Upper lobe of right lung (tissue), 1 donor: ENCODE measurements at places on chromosomes 1 and 21.

- no peak for DNase-seq
Measured at GRCh38 chr1:179663810-179664209, 72.2 kb downstream of the TDRD5 start.

- no peak for DNase-seq
Measured at GRCh38 chr1:214506972-214507431, 44.4 kb downstream of the PTPN14 start.

DNA sequence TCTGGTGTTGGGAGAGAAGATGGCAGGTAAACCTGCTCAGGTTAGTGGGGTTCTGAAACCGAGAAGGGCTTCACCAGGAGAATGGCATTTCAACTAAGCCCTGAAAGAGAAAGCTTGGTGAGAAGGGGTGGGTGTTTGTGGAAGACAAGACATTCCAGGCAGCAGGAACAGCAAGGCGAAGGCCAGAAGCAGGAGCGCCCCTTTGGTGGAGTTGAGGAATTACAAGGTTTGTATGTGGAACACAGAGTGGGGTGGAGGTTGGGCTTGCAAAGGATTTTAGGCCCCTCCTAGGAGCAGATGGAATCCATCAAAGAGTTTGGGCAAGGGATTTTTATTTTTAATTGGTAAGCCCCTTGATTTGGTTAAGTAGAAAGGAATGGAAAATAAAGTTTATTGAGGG lies 24.8 kb upstream of the ELOA start:
- DNase-seq = no peak

DNA sequence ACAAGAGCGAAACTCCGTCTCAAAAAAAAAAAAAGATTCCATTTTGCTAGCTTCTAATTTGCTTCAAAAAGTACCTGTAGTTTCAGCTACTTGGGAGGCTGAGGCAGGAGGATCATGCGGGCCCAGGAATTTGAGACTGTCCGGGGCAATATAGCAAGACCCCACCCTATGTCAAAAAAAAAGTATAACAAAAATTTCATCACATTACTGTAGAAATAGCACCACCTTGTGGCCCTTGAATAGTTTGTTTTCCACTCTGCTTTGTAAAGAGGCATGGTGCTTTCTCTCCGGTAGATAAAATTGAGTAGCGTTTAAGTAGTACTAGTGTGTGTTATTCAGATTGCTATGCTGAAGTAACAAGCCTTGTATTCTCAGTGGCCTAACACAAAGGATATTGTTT lies 18.2 kb upstream of the MSTO1 start:
- DNase-seq = no peak

DNA sequence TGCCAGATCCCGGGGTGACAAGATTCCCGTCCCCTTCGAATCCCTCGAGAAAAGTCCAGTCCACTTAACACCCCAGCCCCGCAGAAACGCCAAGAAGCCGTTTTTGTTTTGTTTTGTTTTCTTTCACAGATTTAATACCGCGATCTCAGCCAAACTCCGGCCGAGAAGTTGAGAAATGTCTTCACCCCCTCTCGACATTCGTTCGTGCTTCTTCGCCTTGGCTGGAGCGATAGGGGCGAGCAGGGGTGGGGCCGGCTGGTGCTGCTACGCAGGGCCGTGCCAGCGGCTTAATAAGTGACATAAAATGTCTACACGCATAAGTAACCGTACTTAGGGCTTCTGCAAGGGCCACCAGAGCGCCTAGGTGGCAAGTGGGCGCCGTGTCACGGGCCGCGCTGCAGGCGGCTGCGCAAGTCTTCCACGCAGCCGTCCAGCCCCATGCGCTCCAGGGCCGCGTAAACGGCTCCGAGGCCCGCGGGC lies 4.9 kb downstream of the TNFRSF25 start:
- no peak for DNase-seq

- no peak for DNase-seq
Measured at GRCh38 chr1:38296047-38296446, 249.5 kb upstream of the POU3F1 start.
